Fibroblast of the aortic adventitia (primary cell): ENCODE measurements at places on chromosomes 6 and 20. TPM values are rescaled to one million over a fixed set of nuclear protein-coding genes. Genes with fewer than 3 reads are reported as not detected.

The UQCC2 gene
- 7.0 and 20.2 TPM in 2 replicates for total RNA-seq

The KHDC1L gene
- total RNA-seq: not detected in 2 replicates

The ZC3H12D gene
- 0.09 TPM in 1 of 2 replicates, not detected in the other for total RNA-seq

The LY6G6C gene
- total RNA-seq: not detected in 2 replicates

The C6orf163 gene
- 3.9 and 5.2 TPM in 2 replicates for total RNA-seq

The MMP24 gene
- 0.16 and 0.81 TPM in 2 replicates for total RNA-seq

The C6orf118 gene
- not detected in 2 replicates for total RNA-seq

The VEGFA gene
- 98.9 and 163 TPM in 2 replicates for total RNA-seq

The SGK2 gene
- total RNA-seq: 0.09 TPM in 1 of 2 replicates, not detected in the other
